Stimulated activated CD8-positive, alpha-beta memory T cell treated with anti-CD3 and anti-CD28 coated beads, Interleukin-4, amount 100 ng/mL, for 1 hour (primary cell): ENCODE measurements at places on chromosomes 16 and 17.
A peak's percentile ranks its signal among the peaks of the same experiment; 100 is the strongest.

DNA sequence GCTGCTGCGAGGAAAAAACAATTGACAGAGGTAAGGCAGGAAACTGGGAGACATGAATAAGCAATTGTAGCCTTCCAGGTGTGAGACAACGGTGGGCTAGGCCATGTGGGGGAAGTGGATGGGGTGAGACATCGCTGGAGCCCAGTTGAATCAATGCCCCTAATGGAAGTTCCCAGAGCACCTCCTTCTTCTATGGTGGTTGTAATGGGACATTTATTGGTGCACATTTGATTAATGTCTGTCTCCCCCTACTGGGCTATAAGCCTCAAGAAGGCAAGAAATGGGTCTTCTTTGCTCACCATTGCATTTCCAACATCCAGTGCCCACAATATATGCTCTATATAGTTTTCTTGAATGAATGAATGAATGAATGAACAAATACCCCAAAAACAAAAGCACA is 22.7 kb upstream of the CD300E start:
- DNase-seq = no peak

DNA sequence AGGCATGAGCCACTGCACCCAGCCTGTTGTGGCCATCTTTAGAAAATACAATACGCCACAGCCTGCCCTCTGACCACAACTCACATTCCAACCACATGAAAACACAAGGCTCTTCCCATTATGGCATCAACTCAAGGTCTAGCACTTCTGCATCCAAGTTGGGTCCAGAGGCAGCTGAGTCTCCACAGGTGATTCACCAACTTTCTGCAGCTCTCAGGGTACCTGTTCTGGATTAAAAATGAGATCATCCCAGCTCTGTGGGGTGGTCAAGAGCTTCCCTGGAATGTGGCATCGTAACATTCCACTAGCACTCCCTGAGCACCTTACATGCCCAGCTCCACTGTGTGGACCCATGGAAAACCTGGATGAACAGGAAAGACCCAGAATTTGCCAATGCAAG is 9.9 kb upstream of the GUCY2D start:
- no peak for DNase-seq

DNA sequence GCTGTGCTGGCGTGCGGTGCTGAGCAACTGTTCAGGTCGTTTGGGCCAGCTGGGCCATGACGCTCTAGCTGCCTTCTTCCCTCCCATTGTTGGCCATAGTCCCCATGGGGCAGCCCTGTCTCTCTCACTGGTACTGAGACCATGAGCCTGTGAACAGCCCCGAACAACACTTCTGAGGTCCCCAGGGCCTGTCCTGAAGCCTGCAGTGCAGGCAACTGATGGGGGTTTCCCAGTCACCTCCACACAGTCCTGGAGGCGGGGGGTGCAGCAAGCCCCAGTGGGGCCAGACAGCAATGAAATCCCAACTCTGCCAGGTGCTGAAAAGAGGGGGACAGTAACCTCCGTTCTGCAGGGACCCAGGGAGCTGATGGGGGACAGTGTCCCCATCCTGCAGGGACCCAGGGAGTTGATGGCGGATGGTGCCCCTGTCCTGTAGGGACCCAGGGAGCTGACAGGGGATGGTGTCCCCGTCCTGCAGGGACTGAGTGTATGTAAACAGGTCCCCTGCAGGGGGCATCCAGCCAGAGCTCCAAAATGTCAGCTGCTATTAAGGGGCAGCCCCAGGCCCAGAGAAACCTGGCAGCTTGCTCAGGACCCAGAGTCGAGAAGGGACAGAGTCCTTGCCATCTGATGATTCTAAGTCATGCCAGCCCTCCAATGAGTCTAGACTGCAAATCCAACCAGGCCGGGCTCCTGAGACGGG is 30.4 kb downstream of the ENGASE start:
- no peak for DNase-seq

DNA sequence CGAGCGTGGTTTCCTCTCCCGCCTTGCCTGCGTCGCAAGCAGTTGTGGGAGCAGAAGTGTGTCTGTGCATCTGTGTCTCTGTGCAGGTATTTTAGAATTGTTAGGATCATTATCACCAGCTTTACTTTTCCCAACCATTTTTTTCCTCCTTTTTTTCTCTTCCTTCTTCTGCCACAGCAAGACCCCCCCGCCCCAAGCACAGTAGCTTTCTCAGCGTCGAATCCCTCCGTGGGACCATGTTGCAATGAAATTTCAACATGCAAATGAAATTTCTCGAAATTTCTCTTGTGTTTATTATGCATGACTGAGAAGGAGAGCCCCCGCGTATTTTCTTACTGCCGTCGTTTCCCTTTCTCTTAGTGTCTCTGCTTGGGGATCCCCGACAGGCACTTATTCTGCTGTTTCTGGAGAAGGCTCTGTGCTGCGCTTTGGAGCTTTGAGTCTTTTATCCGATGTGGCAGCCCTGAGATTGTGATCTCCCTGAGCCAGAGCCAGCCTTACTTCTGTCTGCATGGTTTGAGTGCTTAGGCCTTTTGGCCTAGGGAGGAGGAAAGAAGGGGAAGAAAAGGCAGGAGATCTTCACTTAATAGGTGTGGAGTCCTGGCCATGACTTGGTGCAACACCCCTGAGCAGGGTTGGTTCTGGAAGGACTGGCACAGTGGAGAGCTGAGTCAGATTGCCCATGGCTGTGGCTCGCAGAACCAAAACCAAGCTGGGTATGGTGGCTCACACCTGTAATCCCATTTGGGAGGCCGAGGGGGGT is 5.0 kb downstream of the ARMC7 start:
- DNase-seq = no peak

GRCh38 chr16:71555230-71555891 is 21.5 kb downstream of the TAT start:
- no peak for DNase-seq

- DNase-seq = no peak
Observed at GRCh38 chr16:727291-727977, 528 bp downstream of the HAGHL start.

DNA sequence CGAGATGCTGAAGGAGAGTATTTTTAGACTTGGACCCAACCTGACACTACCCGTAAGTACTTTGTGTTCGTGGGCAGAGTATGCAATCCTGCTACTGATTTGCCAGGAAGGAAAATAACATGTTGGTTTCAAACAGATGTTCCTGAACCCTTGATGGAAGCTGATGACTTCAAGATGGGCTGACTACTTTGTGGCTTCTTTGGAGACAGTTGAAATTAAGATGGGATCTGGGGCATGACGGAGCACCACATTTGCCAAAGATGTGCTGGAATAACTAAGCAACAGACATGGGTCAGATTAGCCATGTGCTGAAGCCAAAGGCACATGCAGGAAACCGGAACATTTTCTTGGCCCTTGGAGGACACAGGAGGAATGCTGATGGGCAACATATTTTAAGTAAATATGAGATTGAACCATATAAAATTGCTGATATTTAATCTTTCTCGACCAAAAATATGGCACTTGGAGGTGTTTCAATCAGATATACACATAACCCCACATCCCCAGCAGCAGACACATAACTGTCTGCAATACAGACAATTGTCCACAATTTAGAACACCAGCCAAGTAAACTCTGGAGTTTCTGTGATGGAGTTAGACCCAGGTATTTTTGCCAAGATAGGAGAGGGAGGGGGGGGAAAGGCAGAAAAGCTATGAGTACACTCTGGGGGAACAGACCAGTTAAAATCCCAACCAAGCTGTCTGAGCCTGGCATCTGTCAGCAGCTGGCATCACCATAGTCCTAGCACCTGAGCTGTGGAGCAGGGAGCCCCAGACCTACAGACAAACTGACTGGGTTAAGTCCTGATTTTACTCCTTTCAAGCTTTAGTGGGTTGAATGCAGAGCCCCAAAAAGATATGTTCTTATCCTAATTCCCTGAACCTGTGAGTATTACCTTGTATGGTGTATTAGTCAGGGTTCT is 329.4 kb upstream of the CDH5 start:
- DNase-seq = no peak

- no peak for DNase-seq
Observed at GRCh38 chr16:71846431-71846830, 655 bp downstream of the ATXN1L start.

DNA sequence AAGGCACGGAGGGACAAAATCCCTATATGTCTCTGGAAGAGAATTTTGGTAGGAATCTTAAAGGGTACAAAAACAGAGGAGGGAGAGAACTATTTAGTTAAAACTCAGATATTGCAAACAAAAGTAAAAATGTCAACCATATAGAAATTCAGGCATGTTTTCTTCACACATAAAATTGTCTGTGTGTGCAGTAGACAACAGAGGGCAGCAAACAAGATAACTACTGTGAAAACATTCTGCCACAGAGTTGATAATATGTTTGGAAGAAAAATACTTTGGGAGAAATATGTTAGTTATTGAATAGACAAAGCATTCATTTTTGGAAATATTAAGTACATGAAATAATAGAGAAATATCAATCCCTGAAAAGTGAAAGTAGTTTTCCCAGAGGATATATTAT is 56.2 kb downstream of the SNX11 start:
- no peak for DNase-seq

DNA sequence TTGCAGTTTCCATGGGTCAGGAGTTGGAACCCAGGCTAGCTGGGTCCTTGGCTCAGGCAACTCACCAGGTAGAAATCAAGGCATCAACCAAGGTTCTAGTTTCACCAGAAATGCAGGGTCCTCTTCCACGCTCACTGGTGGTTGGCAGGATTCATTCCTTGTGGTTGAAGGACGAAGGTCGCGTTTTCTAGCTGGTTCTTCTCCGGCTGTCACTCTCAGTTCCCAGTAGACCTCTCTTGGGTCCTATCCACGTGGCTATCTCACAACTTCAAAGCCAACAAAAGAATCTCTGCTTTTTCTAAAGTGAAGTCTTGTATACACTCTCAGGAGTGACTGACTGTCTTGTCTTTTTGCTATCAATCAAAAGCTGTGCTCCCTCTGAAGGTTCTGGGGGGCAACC is 146.3 kb upstream of the NOL11 start:
- no peak for DNase-seq

GRCh38 chr17:42706732-42707131 is 24.4 kb downstream of the CNTNAP1 start:
- DNase-seq = peak; percentile 17

- DNase-seq = peak; percentile 27
Observed at GRCh38 chr17:45640141-45640850, 143.8 kb upstream of the CRHR1 start.

- DNase-seq = no peak
Observed at GRCh38 chr17:58094118-58094517, 10.9 kb downstream of the DYNLL2 start.

DNA sequence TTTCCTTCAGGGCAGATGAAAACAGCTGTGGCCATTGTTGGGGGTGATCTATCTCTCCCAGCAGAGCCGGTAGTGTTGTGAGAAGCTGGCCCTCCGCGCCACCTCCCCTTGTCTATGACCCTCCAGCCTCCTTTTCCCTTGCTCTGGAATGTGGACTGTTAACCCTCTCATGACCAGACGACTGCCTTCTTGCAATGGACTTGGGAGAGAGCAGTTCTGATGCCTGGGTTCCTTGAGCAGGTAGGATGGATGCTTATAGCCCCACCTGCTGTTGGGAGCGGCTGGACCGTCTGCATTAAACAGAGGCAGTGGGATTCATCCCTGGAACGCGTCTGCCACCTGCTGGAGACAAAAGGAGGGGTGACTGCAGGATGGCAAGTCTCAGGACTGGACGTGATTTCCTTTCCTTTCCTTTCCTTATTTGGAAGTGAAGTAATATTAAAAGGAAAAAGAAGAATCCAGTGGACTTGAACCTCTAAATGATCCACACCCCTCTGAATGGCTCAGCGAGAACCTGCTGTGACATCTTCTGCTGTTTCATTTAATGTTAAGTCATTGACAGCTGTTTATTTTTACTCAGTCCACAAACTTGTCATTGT is 1.8 kb upstream of the SOST start:
- DNase-seq = peak; percentile 71

DNA sequence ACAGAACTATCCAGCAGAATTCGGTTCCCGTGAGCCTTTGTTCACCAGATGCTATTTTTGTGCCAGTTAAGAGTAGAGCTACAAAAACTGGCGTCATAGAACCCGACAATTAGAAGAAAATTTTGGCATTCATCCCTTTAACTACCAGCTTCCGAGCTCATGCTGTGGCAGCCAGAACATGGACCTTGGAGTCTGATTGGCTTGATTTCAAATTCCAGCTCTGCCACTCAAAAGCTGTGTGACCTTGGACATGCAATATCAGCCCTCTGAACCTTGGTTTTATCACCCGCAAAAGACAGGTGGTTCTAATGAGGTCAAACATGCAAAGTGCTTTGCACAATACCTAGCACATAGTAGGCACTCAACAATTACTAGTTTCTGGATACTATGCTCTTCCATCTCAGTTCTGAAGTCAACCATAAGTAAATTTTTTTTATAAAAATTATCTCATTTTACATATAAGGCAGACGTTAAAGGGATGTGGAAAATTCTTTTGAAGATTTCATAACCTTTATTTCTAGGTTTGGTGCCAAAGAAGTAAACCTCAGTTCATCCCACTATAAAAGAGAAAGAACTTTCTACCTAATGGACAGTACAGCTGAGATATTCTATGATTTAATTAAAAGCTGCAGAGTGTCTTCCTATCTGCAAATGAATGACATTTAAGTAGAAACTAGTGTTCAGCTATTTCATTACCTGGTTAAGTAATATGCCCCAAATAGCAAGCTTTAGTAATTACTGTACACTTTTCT is 331.5 kb downstream of the HAPSTR1 start:
- DNase-seq = no peak

- no peak for DNase-seq
Observed at GRCh38 chr16:69049603-69050375, 55.7 kb upstream of the HAS3 start.

DNA sequence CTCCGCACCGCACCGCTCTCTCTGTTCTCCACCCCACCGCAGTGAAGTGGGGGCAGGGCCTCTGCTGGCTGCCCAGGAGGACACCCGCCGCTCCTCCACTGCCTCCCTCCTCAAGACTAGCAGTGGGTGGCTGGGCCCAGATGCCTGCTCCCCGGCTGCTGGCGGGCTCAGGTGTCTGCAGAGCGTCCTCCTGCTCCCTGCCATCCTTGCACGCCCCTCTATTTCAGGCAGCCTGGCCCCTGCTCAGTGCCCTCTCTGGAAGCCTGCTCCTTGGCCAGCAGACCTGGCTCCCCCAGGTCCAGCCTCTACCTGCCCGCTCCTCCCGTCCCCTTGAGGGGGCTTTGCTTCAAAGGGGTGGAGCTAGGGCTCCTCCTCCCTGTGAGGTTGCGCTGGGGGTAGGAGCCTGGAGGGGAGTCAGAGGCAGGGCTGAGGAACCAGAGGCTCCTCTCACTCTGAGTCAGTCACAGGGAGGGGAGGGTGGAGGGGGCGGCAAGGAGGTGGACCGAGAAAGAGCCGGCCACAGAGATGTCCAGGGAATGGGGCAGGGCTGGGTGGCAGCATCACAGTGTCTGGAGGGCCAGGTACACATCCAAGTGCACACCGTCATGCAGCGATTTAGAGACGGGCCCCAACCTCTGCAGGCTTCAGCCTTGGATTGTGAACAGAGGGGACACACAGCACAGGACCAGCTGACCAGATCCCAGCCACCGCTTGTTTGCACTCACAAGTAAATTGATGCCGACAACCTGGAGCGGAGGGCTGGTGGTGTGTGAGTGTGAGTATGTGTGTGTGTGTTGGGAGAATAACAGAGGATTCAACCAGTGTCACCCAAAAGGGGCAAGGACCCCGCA is 9.8 kb upstream of the TMEM92 start:
- DNase-seq = no peak
